ENCODE measurements at places on chromosomes 13 and 19. TPM values are rescaled to one million over a fixed set of nuclear protein-coding genes. Genes with fewer than 3 reads are reported as not detected.

The KLHL1 gene
- not detected for total RNA-seq

The PRR19 gene
- not detected for total RNA-seq

The ATP4B gene
- total RNA-seq: not detected

The KASH5 gene
- total RNA-seq: not detected

The ZNF626 gene
- not detected for total RNA-seq

The PLA2G4C gene
- total RNA-seq: 0.63 TPM

The NPAS1 gene
- 1.6 TPM for total RNA-seq

The CEACAM3 gene
- total RNA-seq: not detected

The ZNF729 gene
- total RNA-seq: not detected

The GNA15 gene
- not detected for total RNA-seq

The KLK6 gene
- total RNA-seq: 73.7 TPM

The CPB2 gene
- not detected for total RNA-seq

The TTYH1 gene
- 1.1 TPM for total RNA-seq

The PRTN3 gene
- 0.29 TPM for total RNA-seq

The MCEMP1 gene
- total RNA-seq: not detected

The RYR1 gene
- not detected for total RNA-seq

The CRX gene
- total RNA-seq: not detected

The LRG1 gene
- total RNA-seq: 0.51 TPM

The DCT gene
- not detected for total RNA-seq

The RAB4B gene
- 13.9 TPM for total RNA-seq

The SLAIN1 gene
- 5.0 TPM for total RNA-seq

The TNFSF13B gene
- not detected for total RNA-seq

The FBXW9 gene
- 27.5 TPM for total RNA-seq

The ZNF418 gene
- total RNA-seq: 0.04 TPM

The SMIM44 gene
- not detected for total RNA-seq

The CDC42EP5 gene
- total RNA-seq: 1.4 TPM

The ZNF610 gene
- total RNA-seq: 0.29 TPM

The GZMM gene
- total RNA-seq: not detected

The SIGLEC9 gene
- total RNA-seq: not detected

The CCNA1 gene
- total RNA-seq: 18.3 TPM

The EXOC3L2 gene
- total RNA-seq: not detected

The SMIM24 gene
- total RNA-seq: 0.69 TPM

The FAM216B gene
- not detected for total RNA-seq

The SLC46A3 gene
- 0.84 TPM for total RNA-seq

The PRKCG gene
- total RNA-seq: 1.5 TPM

The ZNF473 gene
- total RNA-seq: 18.5 TPM

The CPAMD8 gene
- total RNA-seq: 3.9 TPM

The LILRB4 gene
- total RNA-seq: not detected

The TMEM238 gene
- 22.8 TPM for total RNA-seq

The SMAD9 gene
- total RNA-seq: 0.75 TPM

The CLEC4M gene
- not detected for total RNA-seq

The PCDH9 gene
- 0.63 TPM for total RNA-seq

The RFC3 gene
- total RNA-seq: 30.3 TPM

The ZNRF4 gene
- not detected for total RNA-seq

The SGCG gene
- not detected for total RNA-seq

The NCAN gene
- total RNA-seq: 0.15 TPM

The ZNF835 gene
- not detected for total RNA-seq

The METTL21C gene
- not detected for total RNA-seq

The ZNF850 gene
- 1.2 TPM for total RNA-seq

The BEST2 gene
- total RNA-seq: not detected

The ZNF534 gene
- total RNA-seq: not detected

The ANGPTL8 gene
- total RNA-seq: not detected

The TMEM59L gene
- 0.44 TPM for total RNA-seq

The ARHGAP45 gene
- 68.4 TPM for total RNA-seq

The GPR12 gene
- not detected for total RNA-seq

The S1PR2 gene
- 5.8 TPM for total RNA-seq

The PGLYRP1 gene
- not detected for total RNA-seq

The APLP1 gene
- 21.1 TPM for total RNA-seq

The IGLON5 gene
- not detected for total RNA-seq

The ONECUT3 gene
- 1.4 TPM for total RNA-seq
